ENCODE measurements at places on chromosomes 3 and 15.

- peak; percentile 85 for DNase-seq
These were observed 32.3 kb downstream of the TMOD3 start for GRCh38 chr15:51861557-51862359.

GRCh38 chr15:51709031-51709430 lies 27.7 kb downstream of the SCG3 start:
- no peak for DNase-seq

GRCh38 chr3:45607790-45608189 lies 13.2 kb downstream of the LIMD1 start:
- peak; percentile 34 for DNase-seq

- DNase-seq, result no peak
These were observed 420.5 kb downstream of the GABRB3 start for GRCh38 chr15:26352406-26352805.

DNA sequence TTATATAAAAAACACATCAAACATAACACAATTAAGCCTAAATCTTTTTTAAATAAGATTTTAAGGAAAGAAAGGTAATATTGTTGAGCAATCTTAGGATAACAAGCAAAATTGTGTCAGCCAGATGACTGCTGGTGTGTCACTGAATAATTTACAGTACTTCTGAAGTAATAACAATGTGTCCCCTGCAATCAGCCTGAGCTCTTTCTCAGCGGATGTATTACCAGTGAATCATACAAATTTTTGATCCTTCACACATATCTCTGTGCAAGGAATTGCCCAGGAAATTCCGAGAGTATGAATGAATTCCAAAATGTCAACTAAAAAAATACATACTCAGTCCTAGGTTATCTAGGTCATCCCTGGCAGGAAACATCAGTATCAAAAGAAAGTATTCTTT lies 76.6 kb upstream of the PTX3 start:
- peak; percentile 97 for DNase-seq

- DNase-seq, result no peak
These were observed 161.6 kb upstream of the ANKRD28 start for GRCh38 chr3:15959434-15959811.

GRCh38 chr15:74421302-74422245 lies 12.2 kb downstream of the SEMA7A start:
- no peak for DNase-seq

DNA sequence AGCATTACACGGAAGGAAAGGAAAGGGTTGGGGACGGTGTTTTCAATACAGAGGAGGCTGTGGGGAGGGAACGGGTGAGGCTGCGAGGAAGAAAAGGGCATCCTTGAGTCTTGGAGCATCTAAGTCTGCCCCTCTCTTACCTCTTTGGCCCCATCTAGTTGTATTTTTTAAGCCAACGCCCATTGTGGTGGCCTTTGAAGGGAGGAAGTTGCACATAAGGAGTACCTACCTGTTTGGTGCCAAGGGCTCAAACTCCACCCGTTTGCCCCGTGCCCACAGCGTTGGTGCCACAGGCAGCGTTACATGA lies 146.1 kb upstream of the UMPS start:
- no peak for DNase-seq
